ENCODE measurements at places on chromosomes 1 and 21.

DNA sequence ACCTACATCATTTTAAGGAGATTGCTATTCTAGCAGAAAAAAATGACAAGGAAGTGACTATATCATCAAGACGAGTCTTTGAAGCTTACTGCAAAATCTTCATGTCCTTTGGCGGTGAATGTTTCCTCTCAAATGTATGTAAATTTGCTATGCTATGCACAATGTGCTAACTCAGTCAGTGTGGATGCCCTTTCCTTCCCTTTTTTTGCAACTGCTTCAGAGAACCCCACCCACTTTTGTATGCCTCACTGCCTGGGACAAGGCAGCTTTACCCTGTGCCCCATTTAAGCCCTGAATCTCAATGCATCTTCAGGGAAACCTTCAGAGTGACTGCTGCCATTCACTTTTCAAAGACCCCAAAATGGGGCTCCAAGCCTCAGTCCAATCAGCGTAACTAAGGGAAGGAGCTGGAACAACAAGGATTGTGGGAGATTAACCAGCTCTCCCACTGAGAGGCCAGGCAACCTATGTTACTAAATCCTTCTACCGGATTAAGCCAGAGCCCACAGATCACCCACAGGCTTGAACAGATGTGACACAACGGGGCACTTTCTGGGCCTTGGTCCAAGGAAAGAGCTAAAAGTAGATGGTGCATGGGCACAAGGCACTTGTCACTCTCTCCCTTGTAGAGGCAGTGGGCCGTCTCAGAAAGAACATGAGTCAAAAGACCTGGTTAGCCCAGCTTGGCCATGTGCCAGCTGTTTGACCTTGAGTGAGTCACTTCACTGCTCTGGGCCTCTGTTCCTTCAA lies 154.4 kb downstream of the PLPP3 start:
- no peak for DNase-seq

GRCh38 chr1:218499011-218499691 lies 154.0 kb downstream of the TGFB2 start:
- DNase-seq = no peak

GRCh38 chr1:187034501-187034900 lies 205.8 kb downstream of the PLA2G4A start:
- DNase-seq = no peak

DNA sequence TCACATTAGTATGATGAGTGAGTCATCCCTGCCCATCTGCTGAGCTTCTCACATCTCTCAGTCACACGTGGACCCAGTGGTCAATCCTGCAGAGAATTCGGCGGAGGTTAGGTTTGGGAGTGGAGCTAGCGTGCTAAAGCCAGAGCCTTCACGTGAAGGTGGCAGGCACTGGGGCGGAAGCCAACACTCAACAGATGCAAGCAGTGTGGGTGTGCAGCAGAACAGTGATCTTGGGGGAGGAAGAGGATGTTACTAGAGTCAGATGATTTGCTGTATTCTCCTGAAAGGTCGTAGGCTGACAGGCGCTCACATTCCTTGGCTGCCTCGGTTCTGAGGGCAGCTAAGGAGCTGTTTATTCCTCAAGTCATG lies 6.7 kb downstream of the C1orf115 start:
- DNase-seq = no peak

DNA sequence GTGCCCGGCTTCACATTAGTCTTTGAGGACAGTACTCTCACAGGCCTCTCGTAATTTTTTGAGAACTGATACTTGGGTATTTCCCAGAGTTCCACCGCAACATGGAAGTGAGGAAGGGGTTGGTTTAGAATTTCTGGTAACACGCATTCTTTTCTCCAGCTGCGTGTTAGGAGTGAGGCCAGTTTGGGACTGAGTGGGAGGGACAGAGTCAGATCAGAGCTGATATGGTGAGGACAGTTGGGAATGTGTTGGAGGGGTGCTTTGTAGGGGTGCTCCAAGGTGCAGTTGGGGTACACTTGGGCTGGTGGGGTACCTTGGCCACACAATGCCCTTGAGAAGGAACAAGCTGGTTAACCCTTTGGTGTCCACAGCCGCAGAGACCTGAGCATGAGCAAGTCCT lies 6.7 kb downstream of the FBXO6 start:
- no peak for DNase-seq

GRCh38 chr1:197106869-197107268 lies 39.6 kb downstream of the ASPM start:
- no peak for DNase-seq

DNA sequence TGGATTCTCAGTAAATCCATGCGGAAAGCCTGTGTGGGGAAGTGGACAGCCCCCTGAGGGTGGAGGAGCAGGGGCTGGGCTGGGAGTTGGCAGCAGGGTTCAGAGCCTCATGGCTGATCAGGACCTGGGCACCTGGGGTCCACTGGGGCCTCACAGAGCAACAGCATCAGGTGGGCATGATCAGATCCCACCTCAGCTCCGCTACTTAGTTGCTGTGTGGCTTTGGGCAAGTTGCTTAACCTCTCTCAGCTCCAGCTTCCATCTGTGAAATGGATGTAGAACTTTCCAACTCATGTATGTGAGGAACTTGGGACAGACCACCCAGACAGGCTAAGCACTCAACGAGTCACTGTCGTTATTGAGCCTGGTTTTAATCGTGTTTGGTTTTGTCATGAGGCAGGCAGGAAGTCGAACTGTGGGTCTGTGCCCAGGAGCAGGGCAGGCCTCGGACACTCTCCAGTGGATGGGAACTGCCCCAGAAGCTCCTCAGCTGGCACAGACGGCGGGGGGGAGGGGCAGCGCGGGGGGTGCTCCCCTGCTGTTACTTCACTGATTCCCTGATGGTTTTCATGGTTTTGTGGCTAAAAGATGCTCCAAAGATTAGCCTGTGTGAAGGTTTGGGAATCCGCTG lies 155.8 kb upstream of the TMEM51 start:
- DNase-seq = no peak

- DNase-seq = no peak
Measured at GRCh38 chr1:117654493-117655219, 48.8 kb downstream of the TENT5C start.

DNA sequence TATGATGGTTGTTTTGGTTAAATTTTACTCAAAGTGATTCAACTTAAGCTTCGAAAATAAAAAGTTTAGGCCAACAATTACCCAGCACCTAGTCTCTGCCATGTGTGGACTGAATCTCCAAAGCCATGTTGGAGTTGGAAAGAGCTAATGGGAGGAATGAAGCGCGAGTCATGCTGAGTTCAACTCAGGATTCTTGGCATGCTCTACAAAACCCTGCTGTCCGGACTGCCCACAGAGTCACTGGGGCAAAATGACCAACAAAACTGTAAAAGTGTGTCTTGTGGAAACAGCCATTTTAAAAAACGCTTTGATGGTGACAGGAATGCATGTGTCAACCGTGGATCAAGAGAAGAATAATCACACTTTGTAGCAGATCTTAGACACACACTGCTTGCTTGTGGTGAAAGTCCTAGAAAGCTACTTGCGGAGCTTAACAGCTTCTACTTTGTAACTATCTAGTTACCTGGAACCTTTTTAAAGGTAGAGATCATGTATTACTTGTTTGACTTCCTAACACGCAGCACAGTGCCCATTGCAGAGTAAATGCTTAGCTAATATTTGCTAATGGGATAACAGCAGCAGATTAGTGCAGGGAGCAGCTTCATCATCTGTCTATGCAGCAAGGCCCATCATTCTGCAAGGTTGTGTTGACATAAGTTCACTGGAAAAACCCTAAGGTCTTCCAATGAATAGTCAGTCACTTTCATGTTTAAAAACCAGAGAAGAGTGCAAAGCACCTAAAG lies 7.0 kb upstream of the GBP6 start:
- no peak for DNase-seq

- DNase-seq = no peak
Measured at GRCh38 chr1:50106095-50106761, 2.5 kb upstream of the ELAVL4 start.

DNA sequence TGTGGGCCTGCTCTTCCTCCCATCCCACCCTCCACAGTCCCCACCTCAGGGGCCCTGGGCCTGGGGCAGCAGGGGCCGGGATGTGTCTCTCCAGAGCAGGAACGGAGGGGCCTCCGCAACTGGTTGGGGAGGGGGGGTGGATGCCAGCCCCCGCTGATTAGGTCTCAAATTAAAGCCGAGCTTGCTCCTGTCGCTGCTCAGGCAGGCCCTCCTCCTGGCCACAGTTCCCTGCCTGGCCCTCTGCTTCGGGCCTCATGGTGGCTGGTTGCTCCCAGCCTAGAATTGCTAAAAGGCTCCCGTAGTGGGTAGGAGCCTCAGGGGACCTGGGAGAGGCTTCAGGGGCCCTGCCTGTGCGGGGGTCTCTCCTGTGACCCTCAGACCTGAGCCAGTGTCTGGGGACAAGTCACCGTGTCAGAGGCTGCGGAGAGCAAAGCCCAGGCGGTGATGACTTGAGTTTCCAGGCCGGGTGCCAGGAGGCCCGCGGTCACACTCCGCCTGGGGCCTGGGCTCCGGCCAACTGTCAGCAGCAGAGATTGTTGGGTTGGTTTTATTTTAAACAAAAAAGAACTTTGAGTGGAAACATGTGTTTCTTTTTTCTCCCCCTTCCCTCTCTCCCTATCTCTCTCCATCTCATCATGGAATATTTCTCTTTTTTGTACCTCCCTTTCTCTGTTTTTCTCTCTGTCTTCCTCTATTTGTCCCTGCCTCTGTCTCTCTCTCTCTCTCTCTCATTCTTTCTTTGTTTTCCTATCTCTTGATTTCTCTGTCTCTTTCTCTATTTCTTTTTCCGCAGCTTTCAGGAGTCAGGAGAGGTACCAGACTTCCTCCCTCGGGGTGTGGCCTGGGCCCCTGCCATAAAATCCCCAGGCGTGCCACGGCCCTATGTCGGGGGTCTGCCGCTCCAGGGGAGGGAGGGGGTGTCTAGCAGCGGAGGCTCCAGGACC lies 20.0 kb upstream of the EPHA2 start:
- DNase-seq = no peak

GRCh38 chr1:182426442-182427430 lies 23.2 kb upstream of the RGSL1 start:
- DNase-seq = no peak

GRCh38 chr1:15961492-15961891 lies 14.4 kb downstream of the ZBTB17 start:
- DNase-seq = no peak

DNA sequence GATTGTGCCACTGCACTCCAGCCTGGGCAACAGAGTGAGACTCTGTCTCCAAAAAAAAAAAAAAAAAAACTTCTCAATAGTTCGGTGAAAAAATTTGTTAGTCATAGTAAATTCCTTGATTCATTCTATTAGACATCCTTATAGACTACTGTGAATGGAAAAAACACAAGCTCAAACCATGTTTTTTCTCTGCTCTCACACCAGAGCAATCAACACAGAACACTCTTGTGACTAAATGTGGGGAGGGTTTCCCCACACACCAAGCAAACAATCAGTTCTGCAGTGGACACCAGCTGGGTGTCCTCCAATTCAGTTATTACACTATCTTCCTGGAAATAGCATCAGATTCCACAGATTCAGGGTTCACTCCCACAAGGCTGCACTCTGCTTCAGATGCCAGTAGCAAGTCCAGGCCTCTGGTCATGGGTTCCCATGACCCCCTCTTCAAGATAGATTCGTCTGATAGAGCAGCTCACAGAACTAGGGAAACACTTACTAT lies 69.1 kb upstream of the TEKT2 start:
- DNase-seq = no peak

DNA sequence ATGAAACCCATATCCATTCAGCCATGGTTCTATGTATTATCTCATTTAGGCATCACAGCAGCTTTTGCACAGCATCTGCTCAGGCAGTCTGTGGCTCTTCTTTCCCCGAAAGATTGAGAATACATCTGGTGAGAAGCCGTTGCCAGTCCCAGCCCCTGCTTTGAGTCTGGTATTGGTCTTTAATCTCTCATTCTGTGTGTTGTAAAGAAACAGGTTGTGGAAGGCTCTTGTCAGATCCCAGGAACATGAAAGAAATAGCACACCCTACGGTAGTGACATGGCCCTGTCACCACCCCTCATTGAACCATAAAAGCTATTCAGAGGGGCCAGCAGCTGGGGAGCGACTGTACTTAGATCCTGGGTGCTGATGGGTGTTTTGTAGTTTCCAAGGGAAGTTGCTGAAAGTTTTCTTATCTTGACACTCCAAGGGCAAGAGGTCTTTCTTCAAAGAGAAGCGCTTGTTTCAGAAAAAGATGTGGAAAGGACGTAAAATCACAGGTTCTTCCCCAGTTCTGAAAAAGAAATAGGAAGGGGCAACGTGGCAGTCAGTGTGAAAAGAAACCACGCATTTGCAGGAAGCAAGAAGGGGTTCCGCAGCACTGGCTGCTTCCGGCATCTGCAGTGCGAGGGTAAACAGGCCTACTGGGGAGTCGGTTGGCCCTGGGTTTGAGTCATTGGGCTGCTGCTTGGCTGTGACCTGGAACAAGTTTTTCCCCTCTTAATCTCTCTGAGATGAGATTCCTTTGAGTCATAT lies 145.0 kb downstream of the DHRS3 start:
- DNase-seq = peak; percentile 11

GRCh38 chr1:35509558-35509957 lies 47.6 kb downstream of the KIAA0319L start:
- no peak for DNase-seq

DNA sequence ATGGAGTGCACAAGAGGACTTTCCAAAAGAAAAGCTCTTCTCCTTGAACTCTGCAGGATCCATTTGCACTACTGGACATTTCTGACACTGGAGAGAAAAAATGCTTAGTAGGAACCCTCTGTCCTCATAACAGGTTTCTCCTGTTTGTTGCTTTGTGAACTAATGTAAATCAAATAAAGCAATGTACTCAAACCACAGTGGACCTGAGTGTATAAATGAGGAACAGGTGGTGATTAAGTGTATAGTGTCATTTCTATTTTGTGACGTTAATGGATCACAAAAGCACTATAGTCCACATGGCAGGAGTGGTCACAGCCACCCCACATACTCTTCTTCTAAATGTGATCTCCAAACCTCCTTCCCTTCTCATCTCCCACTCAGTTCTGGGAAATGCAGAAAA lies 268.4 kb upstream of the DUSP10 start:
- DNase-seq = no peak

GRCh38 chr1:92822879-92823278 lies 9.0 kb upstream of the RPL5 start:
- no peak for DNase-seq

DNA sequence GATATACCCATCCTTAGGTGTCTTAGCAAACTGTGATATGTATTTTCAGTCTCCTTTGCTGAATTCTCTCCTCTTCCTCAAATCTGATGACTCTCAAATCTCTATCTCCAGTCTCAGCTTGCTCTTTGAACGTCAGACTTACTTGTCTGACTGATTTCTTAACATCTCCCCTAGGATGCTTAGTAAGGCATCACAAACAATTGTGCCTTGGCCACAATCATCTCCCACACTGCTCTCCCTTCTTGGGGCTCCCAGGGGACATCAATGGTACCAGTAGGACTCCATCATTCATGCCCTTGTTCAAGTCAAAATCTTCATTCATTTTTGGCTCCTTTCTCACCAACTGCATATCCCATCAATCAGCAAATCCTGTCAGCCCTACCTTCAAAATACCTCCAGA lies 42.0 kb downstream of the GNG12 start:
- DNase-seq = no peak

DNA sequence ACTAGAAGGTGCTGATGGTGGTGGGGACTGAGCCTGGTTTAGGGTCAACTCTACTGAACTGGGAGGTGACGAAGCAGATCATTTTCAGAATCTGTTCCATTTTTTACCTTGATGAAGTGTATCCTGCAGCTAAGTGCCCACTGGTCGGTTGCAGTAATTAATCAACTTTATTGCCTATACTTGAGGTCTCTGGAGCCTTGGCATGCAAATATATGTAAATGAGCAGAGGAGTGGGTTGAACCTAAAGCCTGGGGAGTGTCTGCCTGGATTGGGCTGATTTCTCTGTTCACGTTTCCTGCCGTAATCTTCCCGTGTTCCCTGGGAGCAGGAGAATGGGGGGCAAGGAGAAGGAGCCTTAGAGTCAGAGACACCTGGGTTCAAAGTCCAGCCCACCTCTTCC lies 286.8 kb downstream of the PTPRU start:
- no peak for DNase-seq

Measured in hematopoietic multipotent progenitor cell treated with erythropoietin and hydrocortisone succinate and interleukin-3 and kit ligand, for 15 days (in vitro differentiated cells).